ENCODE measurements at places on chromosomes 6 and 20.

DNA sequence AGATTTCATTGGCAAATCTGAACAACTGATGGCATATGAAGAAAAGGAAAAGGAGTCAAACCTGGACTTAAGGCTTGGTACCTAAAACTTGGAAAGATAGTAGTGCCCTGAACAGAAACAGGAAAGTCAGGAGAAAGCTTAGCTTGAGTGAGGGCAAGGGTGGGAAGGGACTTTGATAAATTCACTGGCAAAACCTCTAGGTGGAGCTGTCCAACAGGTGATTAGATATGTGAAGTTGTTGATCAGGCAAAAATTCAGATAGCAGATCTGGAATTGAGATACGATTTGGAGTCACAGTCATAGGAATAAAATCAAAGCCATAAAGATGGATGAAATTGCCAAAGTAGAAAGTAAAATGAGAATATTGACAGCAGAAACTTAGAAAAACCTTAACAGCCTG lies 16.1 kb upstream of the ZNF292 start:
- no peak for DNase-seq

GRCh38 chr6:70391492-70391891 lies 21.8 kb upstream of the FAM135A start:
- no peak for DNase-seq

GRCh38 chr6:38153798-38154345 lies 334.3 kb downstream of the ZFAND3 start:
- no peak for DNase-seq

DNA sequence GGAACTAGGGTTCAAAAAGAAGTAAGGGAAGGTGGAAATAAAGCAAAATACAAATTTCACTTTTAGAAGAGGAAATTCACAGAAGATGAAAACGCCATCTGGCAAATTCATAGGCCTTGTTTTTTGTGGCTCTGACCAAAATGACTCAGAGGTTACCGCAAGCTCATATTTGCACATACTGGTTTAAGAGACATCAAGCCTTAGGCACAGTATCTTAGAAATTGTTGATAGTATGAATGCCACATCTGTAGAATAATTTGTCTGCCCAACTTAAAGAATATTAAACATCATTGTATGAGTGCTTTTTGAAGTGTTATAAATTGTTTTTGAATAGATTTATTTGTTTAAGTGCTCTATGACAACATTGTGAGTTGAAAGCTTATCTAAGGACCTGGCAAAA lies 10.6 kb downstream of the TAAR1 start:
- DNase-seq: no peak

- DNase-seq: peak; percentile 45
Measured at GRCh38 chr20:3071610-3072529, at the start of gene OXT. Gene OXT (plus strand): TSS chr20:3071620. CDS start chr20:3071656, 36 bp downstream.

DNA sequence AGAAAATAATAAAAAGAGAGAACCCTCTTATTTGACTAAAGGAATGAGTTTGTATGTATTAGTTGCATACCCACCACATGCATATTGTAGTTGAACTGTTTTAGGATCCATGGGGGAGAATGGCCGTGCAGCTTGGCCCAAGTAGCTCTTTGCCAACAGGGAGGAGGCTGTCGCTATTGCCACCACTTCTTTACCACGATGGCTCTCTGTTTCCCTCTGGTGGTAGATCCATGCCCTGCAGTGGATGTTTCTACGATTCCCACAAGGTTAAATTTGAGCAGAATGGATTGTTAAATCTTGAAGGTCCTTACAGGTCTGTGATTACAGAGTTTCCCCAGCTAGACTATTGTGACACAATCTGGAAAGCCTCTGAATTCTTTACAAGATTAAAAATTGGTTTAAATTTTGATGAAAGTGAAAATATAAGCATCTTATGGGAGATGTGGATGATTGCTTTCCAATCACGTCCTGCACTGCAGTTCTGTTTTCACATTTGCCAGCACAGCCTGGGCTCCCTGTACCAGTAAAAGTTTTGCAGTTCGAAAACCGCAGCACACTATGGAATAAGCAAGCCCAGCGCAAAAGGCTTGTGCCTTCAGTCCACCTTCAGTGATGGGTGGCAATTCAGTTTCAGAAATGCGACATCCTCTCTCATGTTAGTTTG lies 34.4 kb upstream of the FNDC1 start:
- no peak for DNase-seq

GRCh38 chr6:144325232-144325631 lies 40.1 kb downstream of the UTRN start:
- DNase-seq: no peak

- peak; percentile 63 for DNase-seq
Measured at GRCh38 chr20:1946762-1947534, 46.9 kb downstream of the PDYN start.

- DNase-seq: peak; percentile 69
Measured at GRCh38 chr20:17854307-17854903, 114.2 kb downstream of the SNX5 start.

GRCh38 chr6:15485936-15486335 lies 176.9 kb downstream of the DTNBP1 start:
- no peak for DNase-seq

- DNase-seq: no peak
Measured at GRCh38 chr6:136751991-136752390, 40.3 kb downstream of the MAP3K5 start.

GRCh38 chr6:64128301-64129024 lies 492.9 kb downstream of the PHF3 start:
- no peak for DNase-seq

- peak; percentile 48 for DNase-seq
Measured at GRCh38 chr6:34145161-34146020, 496 bp downstream of the GRM4 start.

- no peak for DNase-seq
Measured at GRCh38 chr6:14699803-14700601, 545.9 kb upstream of the JARID2 start.

GRCh38 chr6:78593898-78594667 lies 273.3 kb upstream of the IRAK1BP1 start:
- DNase-seq: no peak

DNA sequence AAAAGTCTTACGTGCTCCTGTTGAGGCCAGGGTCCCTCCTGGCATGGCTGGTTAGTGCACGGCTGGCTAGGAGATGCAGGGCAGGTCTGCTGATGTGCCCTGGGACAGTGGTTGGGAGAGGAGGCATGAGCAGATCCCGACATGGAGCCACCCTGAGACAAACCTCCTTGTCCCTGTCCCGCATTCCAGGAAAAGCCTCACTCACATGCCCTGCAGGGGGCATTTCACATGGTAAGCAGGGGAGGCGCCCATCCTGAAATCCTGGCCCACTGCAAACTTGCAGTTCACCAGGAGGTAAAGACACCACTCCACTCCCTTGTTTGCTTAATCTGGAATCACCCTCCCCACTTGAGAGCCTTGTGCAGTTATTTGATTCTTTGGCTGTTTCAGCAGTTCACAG lies 116.7 kb upstream of the SLC24A3 start:
- peak; percentile 32 for DNase-seq

DNA sequence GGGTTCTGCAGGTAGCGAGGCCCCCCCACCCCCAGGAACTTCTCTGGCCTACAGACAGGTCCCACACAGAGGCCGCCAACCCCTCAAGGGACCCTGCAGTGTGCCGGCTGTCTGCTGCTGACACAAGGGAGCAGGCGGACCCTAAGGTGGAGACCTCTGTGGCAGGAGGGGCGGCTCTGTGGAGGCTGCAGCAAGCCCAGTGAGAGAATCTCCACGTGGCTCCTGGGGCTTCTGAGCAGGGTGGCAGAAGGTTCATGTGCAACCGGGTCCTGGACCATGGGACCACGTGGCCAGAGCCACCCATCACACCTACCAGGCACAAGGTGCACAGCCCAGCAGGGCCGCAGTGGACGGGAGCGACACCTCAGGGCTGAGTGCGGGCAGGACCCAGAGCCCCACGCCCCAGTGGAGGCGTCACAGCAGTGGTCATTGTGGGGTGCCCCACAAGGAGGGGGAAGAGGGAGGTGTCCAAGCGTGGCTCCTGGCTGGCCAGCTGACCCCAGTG lies 4.3 kb downstream of the ARFRP1 start:
- peak; percentile 55 for DNase-seq

DNA sequence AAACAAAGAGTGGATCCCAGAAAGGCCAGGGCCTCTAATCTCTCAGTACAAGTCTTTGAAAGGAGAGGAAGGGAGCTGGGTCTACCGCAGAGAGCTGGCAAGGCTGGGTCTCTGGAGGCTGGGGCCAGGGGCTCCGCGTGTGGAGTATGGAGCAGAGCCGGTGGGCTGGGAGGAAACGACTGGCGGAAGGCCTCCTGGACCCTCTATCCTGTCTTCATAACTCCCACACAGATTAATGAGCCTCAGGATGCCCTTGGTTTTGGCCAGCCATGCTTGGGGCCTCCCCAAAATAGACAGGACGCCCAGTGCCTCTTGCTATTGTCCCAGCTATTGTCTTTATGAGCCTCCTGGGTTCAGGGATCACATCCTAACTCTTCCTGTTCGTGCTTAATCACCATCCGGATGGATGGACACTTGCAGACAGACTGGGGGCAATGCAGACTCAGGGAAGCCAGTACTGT lies 306.4 kb downstream of the DHX35 start:
- no peak for DNase-seq

GRCh38 chr6:159037756-159038290 lies 7.0 kb downstream of the TAGAP start:
- DNase-seq: no peak

DNA sequence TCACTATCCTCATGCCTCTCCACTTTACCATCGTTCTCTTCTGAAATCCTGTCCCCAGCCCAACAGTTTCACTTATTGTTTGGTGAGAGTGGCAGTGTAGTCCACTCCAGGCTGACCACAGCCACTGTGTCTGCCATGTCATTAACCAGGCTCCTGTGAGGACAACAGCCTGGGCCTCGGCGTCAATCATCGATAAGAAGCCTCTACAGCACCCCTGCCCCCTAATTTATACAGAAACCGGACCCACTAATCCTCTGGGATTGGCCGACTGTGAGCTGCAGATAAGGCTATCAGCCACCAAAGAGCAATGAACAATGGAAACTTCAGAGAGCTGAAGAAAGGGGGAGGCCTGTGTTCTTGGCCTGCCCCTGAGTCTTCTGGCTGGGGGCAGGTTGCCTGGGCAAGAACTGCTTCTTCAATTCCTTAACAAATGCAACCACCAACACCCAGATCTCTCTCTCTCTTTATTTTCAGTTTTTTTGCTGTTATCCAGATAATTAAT lies 3.4 kb downstream of the EGFL8 start:
- DNase-seq: peak; percentile 17

DNA sequence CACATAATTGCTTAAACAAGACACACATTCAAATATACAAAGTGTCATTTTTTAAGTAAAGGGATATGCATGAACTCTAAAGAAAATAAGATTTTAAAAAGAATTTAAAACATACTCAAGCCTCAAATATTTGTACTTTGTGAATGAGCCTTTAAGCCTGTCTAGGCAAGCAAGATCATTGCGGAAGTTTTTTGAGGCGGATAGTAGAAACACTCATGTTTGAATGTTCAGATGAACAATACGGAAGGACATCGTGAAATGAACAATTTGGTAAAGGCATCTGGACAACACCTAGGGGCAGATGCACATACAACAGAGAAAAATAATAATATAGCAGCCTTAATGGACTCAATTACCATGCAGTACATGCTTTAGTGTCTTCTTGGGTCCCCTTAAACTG lies 928.9 kb downstream of the TFAP2A start:
- DNase-seq: no peak

DNA sequence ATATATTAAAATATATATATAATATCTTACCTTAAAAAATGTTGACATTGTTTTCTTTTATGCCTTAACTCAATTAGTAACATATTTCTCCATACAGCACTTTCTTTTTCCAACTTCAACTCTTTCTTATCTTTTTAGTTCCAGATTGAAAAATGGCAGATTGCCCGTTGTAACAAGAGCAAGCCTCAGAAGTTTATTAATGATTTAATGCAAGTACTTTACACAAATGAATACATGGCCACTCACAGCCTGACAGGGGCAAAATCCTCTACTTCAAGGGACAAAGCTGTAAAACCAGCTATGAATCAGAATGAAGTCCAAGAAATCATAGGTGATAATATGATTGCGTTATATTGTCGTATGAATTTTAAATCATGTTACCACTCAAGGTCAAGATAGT lies 29.4 kb upstream of the KIAA1586 start:
- DNase-seq: no peak

GRCh38 chr6:21438986-21439352 lies 154.6 kb upstream of the SOX4 start:
- DNase-seq: no peak

- no peak for DNase-seq
Measured at GRCh38 chr20:32979201-32979998, 24.8 kb downstream of the SUN5 start.

DNA sequence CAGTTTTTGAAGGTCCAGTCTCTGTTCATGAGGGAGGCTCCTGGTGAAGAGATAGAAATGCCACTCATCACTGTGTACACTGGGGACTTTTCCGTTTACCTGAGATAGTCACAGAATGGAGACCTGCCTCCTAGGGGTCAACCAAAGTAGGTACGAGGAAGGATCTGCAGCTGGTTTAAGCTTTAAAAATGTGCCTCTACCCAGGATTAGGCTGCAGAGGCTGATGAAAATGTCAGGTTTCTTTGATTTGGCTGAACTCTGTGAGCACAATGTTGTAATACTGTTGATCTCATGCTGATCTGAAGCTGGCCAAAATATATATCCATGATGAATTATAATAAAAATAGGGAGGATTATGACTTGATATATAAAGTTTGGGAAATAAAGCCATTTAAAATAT lies 182.7 kb downstream of the ADAT2 start:
- DNase-seq: no peak

DNA sequence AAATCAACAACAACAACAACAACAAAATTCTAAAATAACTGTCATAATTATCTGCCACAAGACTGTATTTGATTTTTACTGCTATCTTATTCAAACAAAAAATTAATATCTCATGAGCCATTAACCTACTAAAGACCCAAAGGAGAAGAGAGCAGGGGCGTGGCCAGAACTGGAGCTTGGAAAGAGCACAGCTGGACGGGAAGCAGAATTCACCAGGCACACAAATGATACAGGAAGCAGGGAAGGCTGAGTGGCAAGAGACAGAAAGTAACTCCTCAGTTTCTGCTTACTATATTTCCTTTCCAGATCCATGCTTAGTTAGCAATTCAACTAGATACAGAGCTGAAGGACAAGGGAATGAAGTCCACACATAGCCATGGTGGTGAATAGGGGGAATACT lies 54.4 kb downstream of the FKBP5 start:
- no peak for DNase-seq

- DNase-seq: peak; percentile 75
Measured at GRCh38 chr6:148972481-148972880, 225.7 kb downstream of the UST start.

DNA sequence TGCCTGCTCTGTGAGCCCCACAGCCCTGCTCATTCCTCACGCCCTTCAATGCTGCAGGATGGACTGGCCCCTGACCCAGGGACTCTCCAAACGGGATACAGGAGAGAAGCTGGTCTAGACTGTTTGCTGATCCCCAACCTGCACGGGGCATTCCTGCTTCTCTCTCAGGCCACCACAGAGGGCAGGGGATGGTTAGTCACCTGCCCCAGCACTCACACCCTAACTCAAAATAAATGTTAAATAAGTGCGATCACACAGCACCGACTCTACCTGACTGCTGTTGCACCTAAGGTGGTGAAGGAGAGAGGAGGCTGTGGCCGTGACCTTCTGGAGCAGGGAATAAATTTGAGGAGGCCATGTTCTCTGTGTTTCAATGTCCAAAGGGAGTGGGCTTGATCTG lies 39.9 kb upstream of the TGM6 start:
- no peak for DNase-seq

GRCh38 chr6:16334671-16335070 lies 96.3 kb downstream of the GMPR start:
- DNase-seq: no peak
